ENCODE measurements at places on chromosomes 5 and 9.

- no peak for DNase-seq
Measured at GRCh38 chr9:111937301-111937700, 40.7 kb downstream of the UGCG start.

DNA sequence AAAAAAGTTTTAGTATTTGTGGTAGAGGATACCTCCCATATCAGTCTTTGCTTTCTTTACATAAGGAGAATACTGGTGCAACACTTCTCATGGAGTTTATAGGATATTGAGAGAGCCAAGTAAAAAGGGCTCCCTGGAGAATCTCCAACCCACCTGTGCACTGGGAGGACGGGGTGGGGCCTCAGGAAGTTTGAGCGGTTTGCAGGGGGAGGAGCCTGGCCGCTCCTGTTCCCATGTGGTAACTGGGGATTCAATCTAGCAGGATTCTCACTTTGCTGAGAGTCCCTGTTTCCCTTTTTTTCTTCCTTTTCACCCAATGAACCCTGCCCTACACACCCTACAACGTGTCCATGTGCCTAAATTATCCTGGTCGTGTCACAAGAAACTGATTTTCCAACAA lies 82.8 kb downstream of the APTX start:
- DNase-seq: no peak

DNA sequence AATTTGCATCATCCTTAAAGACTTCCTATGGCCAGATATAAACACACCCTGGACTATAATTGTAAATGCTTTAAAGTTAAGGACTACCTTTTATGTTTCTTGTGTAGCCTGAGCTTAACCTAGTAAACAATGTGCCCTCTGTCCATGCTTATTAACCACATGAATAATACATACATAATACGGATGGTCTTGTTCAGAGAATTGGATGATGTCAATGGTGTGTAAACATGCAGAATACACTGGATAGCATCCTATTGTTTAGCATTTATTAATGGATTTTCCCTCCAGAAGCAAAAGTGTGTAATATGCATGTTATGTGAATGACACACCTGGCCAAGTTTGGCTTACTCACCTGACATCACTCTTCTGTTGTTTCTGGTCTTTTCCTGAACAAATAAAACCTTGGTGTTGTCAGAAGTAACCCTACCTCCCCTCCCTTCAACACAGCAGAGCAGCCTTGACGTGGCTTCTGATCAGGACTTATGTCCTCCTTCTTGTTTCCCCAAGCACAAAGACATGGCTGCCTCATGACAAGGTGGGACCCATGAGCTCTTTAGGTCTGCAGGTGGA lies 517.9 kb downstream of the MTRR start:
- no peak for DNase-seq

- no peak for DNase-seq
Measured at GRCh38 chr9:137959641-137960411, 82.2 kb downstream of the CACNA1B start.

All from astrocyte of the cerebellum (primary cell).